ENCODE measurements at places on chromosomes 11 and 22.

GRCh38 chr11:59866397-59866796 is at the start of gene TCN1:
TCN1 (minus strand) TSS chr11:59866487; CDS start chr11:59866470, 17 bp downstream.
- DNase-seq = no peak

- DNase-seq = no peak
These were observed 10.8 kb downstream of the GNB1L start for GRCh38 chr22:19843857-19844376.

- no peak for DNase-seq
These were observed 571 bp downstream of the P2RX6 start for GRCh38 chr22:21015466-21016006.

DNA sequence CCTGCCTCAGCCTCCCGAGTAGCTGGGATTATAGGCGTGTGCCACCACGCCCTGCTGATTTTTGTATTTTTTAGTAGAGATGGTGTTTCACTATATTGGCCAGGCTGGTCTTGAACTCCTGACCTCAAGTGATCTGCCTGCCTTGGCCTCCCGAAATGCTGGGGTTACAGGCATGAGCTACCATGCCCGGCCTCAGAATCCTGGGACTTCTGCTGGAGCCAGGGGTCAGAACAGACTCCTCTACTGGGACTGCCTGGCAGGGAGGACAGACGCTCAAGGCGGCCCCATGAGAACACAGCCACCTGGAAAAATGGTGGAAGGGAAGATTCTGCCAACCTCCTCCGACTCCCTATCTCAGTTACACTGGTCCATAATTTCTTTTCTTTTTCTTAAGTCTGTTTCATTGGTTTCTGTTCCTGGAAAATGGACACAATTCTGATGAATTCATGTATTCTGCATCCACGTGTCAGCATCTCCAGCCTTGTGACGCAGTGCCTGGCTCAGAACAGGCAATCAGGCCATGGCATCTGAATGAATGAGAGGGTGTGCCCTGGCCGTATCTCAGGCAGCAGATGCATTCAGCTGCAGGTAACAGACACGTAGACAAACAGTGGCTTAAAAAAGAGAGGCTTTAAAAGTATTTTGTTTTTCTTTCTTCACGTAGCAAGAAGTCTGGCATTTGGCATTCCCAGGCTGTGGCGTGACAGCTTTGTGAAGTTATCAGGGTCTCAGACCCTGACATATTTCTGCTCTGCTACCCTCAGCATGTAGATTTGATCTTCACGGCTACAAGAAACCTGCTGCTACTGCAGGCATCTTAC is 4.8 kb downstream of the SMIM38 start:
- no peak for DNase-seq

DNA sequence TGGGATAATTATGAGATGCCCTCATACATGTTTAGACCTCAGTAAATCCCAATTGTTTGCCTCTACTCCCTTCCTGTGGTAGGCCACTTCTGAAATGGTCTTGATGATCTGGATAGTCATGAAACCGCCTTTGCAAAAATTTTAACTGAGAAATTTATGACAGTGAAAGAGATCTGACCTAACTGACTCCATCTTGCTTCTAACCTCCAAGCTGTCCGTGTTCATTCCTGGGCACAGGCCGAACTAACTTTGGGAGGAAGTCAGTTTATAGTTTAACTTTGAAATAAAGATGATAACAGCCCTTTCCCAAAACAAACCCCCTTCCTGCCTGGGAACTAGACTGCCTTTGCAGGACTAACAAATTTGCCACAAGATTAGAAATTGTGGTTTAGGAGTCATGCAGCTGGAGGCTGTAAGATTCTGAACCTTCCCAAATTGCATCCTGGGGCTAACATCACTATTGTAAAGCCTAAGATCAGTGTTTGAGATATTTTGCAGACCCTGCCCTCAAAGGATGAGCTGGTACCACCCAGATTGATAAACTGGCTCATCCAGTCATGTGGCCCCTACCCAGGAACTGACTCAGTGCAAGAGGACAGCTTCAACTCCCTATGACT is 19.9 kb upstream of the CTR9 start:
- DNase-seq = no peak

DNA sequence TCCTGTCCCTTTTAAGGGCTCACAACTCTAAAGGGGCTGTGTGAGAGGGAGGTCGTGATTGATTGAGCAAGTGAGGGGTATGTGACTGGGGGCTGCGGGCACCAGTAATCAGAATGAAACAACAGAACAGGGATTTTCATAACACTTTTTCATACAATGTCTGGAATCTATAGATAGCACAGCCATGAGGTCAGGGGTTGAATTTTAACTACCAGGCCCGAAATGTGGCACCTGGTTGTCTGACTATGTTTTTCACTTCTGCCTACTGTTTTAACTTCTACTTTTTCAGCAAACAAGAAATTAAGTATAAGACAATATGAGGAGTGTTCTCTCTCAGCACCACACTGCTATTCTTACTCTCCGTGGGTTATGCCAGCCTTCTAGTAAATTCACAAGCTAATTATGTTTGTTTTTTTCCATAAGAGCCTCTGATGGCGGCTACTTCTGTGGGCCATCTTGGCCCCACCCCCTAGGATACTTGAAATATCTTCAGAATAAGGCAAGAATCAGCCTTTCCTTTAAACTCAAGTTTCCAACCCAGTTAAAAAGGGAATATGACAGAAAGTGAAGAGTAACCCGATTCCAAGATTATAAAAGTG is 552.8 kb upstream of the CHORDC1 start:
- DNase-seq = no peak

DNA sequence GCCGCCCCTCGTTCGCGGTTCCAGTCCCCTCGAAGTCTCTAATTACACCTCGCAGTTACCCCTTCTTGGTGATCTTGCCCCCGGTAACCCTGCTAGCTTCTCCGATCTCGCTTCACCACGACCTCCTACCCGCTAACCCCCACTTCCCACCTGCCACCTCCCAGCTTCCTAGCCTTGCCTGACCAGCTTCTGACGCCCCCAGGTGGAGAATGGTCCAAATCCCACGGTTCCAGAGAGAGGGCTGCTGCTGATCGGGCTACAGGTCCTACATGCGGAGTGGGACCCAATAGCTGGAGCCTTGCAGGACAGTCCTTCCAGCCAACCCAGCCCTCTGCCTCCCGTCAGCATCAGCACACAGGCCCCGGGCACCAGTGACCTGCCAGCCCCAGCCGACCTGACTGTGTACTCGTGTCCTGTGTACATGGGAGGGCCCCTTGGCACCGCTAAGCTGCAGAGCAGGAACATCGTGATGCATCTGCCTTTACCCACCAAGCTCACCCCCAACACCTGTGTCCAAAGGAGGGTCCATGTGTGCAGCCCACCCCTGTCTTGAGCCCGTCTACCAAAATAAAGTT is 31.9 kb downstream of the RRP8 start:
- no peak for DNase-seq

GRCh38 chr22:36435516-36436415 is 45.7 kb downstream of the TXN2 start:
- no peak for DNase-seq

- DNase-seq = no peak
These were observed 6.6 kb downstream of the TSPAN4 start for GRCh38 chr11:849104-849824.

- DNase-seq = no peak
These were observed 922 bp upstream of the CSNK1E start for GRCh38 chr22:38317995-38318715.

DNA sequence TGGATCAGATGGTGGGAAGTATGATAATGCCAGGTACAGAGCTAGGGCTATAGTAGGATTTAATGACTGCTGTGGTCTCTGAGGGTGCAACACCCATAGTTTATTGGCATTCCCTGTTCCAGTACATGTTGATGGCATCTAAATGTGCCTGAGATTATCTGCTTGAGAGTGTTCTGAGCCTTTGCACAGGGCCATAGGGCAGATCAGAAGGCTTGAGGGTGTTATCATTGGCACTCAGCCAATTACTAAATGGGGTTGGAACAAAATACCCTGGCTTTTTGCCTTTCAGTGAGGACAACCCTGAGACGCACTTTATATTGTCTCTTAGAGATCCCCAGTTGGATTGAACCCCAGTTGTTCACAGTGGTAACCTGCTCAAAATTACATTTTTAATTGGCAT is 6.7 kb downstream of the SLC5A12 start:
- DNase-seq = no peak
